ENCODE measurements at places on chromosomes 4 and X. TPM values are rescaled to one million over a fixed set of nuclear protein-coding genes. Genes with fewer than 3 reads are reported as not detected.

- no peak for DNase-seq
Measured at GRCh38 chrX:2921193-2921592, 7.9 kb downstream of the ARSD start.

GRCh38 chrX:26889574-26889973 lies 573.6 kb downstream of the PPP4R3C start:
- DNase-seq, result no peak

USP17L10 gene
- polyA plus RNA-seq, result not detected

AKAP4 gene
- not detected for polyA plus RNA-seq

IQSEC2 gene
- polyA plus RNA-seq, result 17.8 TPM

DNA sequence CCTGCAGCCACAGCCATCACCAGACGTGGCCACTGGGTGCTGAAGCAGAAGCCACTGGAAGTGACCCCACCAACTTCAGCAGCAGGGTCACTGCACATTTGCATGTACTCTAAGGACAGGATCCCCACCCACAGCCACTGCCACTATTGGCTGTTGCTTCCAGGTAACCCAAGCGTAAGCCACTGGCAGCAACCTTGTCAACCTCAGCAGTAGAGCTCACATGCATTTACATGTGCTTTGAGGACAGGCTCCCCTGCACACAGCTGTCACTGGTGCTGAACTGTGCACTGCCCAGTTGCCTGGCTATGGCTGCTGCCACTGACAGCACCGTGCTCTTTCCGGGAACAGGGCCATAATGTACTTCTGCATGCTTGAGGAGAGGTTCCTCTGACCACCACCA lies 332.4 kb upstream of the DMD start:
- DNase-seq, result no peak

STK32B gene
- 18.0 TPM for polyA plus RNA-seq

- no peak for DNase-seq
Measured at GRCh38 chrX:18255059-18255458, 34.4 kb upstream of the BEND2 start.

- peak; percentile 45 for DNase-seq
Measured at GRCh38 chrX:17459008-17459611, 84.1 kb downstream of the NHS start.

DNA sequence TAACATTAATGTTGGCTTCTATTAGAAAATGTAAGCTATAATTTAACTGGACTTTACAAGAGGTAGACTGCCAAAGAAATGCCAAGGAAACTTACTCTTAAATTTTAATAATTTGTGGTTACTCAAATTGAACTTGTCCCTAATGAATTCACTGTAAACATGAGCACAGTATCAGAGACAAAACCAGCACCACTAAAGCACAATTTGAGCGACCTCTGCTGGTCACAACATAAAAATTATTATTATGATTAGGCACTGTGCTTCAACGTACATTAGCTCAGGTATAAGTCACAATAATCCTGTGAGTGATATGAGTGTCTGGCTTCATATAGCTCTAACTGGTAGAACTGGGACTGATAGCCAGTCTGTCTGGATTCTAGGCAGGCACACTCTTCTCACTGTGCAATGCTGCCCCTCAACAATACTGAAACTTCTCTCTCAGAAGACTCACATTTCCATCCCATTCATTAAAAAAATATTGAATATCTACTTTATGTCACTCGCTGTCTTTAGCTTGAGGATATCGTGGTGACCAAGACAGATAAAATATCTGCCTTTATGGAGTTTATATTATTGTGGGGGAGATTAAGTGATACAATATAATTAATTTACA lies 8.0 kb downstream of the NUDT6 start:
- peak; percentile 15 for DNase-seq

DNA sequence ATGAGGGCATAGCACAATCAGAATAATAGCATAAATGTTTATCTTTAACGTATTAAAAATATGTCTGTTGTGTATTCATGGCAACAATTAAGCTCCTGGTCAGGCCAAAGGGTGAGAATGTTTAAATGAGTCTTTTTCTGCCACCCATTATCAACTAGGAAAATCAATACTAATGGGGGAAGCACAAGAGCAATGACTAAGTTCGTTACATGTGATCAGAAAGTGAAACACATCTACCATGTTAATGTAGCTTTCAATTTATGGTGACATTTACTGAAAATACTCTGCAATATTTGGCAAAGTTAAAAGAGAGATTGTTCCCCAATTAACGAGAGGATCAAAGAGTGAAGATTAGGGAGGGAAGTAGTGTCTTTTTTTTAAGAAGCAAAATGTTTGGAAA lies 143.7 kb downstream of the NAA11 start:
- no peak for DNase-seq

- DNase-seq, result no peak
Measured at GRCh38 chr4:36360755-36361154, 79.3 kb downstream of the DTHD1 start.

GRCh38 chr4:113444386-113444785 lies 317.2 kb downstream of the CAMK2D start:
- DNase-seq, result no peak

DNA sequence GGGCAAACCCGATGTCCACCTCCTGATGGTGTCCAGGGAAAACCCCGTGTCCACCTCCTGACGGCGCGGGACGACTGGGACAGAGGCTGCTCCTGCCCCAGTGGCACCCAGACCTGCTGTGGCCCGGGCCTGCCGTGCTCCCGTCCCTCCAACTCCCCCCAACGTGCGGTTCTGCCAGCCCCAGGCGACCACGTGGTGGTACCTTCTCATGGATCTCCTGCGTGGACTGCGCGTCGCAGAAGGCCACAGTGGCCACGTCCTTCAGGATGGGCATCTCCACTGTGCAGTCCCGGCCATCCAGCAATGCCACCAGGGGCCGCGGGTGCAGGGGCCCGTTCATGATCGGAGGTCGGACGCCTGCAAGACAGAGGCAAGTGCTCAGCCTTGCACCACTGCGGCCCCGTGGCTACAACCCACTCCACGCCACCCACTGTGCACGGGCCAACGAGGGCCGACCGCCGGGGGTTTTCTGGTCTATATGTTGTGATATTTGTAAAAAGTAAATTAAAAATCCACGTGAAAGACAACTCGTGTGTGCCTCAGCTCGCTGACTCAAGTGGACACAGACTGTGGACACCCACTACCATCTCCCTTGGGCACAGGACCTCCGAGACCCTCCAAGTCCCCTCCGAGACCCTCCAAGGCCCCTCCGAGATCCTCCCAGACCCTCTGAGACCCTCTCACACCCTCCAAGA lies 10.8 kb downstream of the CTBP1 start:
- DNase-seq, result no peak

- DNase-seq, result no peak
Measured at GRCh38 chr4:179007755-179008154, 1565.5 kb upstream of the AGA start.

- DNase-seq, result no peak
Measured at GRCh38 chrX:103066606-103067005, 2.6 kb upstream of the BEX1 start.

GPC4 gene
- polyA plus RNA-seq, result 3.7 TPM

PYURF gene
- polyA plus RNA-seq, result 40.8 TPM

DNA sequence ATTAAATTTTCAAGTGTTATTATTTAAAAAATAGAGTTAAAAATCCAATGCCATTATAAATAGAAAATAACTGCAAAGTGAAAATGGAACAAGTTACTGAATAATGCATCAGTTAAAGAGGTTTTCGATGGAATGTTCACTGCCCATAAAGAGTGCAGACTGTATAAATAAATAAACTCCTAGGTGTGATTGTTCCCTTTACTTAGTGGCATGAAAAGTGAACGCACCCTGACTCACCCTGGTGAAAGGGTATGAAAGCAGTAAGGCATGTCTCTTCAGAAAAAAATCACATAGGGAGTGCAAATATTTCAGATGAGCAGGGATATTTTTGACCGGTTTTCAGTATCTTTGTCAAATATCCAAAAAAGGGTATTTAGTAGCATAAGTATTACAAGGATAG lies 387.8 kb downstream of the DCAF12L2 start:
- DNase-seq, result no peak

SLITRK4 gene
- 1.7 TPM for polyA plus RNA-seq

DNA sequence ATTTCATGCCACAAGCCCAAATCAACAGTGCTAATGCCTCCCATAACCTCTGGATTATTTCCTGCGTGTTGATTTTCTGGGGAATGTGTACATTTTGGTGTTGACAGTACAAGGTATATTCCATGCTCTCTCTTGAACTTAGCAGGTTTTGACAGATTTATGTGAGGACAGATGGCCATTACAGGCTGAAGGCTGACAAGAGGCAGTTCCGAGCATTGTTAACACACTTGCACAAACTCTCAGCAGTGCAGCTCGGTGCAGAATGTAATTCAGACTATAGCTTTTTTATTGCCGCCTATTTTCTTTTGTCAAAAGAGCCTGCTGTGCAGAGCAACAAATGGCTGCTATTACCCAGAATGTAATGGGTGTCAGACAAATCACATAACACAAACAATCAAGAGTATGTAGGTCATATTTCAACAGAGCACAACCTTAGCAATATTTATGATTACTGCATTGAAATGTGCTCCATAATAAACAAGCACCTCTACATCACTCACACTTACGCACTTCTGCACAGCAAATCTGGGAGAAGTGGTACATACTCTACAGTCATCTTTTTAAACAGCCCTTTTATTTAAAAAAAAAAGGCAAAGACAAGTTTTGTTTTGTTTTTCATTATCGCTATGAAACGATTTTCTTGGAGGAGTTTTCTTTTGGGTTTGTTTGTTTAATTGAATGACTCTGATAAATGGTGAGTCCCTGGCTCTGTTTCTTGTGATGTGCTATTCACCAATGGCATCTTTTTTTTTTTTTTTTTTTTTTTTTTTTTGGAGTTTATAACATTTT lies 71.6 kb downstream of the PPARGC1A start:
- peak; percentile 69 for DNase-seq

CSAG2 gene
- polyA plus RNA-seq, result 3.8 TPM

- peak; percentile 83 for DNase-seq
Measured at GRCh38 chrX:150365051-150365989, 2.2 kb downstream of the MAMLD1 start.

DNA sequence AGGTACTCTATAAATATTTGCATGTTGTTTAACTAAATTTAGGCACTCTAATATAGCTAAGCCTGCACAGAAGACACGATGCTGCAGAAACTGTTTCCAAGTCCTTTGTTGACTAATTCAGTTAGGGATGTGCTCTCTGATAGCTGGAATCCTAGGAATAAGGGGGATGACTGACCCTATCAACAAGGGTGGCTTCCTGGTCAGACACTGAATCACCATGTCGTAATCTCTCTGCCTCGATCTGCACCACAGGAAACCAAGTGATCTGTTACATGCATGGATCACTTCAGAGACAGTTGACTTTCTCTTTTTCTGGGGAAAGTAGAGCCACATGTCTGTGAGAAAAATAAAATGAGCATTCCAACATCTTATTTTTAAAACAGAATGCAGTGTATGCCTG lies 169.1 kb downstream of the GUCY2F start:
- no peak for DNase-seq

GRCh38 chr4:142615324-142615665 lies 230.8 kb downstream of the INPP4B start:
- no peak for DNase-seq

- DNase-seq, result no peak
Measured at GRCh38 chr4:141389649-141390048, 169.0 kb downstream of the ZNF330 start.

DNA sequence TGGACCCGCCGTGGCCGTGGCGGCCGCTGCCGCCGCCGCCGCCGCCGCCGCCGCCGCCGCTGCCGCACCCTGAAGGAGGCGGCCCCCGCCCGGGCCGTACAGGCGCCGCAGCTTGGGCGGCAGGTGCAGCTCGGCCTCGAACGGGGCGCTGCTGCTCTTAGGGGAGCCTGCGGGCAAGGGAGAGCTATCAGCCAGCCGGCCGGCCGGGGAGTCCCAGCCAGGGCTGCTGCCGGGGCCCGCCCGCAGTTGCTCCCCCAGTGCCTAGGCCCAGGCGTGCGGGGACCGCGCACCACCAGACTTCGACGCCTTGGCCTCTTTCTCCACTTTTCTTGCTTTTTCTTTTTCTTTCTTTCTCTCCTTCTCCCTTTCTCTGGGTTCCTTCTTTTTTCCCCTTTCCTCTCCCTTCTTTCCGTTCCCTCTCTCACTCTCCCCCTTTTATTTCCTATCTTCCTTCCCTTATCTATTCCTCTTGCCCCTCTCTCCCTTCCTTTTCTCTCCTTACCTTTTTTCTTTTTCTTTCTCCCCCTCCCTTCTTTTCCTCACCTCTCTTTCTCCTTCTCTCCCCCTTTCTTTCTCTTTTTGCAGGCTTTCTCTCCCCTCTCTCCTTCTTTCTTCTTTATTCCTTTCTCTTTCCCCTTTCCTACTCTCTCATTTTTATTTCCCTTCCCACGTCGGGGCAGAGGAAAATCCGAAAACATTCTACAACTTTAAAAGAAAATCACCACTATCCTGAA lies 2.0 kb downstream of the ARX start:
- DNase-seq, result no peak

DNA sequence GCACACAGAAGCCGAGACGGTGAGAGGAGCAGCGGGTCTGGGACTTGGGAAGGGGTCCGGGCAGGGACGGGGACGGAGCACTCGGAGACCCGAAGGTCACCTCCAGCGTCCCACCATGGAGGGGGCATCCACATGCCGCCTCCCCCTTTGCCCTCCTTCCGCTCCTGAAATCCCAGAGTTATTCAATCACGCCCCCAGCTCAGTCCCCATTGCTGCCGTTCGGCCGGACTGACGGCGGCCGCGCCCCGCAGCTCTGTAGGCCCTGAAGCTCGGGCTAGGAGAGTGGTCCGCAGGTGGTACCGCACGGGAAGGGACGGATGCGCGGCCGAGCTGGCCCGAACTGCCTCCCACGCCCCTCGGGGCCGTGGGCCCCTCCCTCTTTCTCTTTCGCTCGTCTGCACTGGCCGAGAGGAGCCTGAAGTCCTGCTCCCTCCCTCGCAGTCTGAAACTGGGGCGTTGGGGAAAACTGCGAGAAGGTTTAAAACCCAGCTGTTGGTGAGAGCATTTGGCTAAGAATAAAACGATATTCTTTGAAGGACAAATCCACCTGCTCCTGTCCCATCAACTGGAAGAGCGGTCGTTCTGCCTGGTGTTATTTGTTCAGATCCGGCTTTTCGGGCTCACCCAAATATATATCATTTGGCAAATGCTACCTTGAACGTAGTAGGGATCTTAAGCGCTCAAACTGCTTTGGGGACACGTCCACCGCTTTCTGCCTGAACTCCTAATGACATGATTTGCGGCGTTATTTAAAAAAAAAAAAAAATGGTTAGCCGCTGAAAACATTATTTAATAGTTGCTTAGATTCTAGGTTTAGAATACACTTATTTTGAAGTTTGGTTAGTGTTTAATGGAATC lies 719 bp downstream of the USO1 start:
- peak; percentile 73 for DNase-seq

NDNF gene
- polyA plus RNA-seq, result 0.42 TPM

GRCh38 chrX:44872821-44873414 lies at the start of gene KDM6A:
KDM6A (plus strand) TSS chrX:44873188; CDS start chrX:44873552, 364 bp downstream.
- DNase-seq, result peak; percentile 98

DNA sequence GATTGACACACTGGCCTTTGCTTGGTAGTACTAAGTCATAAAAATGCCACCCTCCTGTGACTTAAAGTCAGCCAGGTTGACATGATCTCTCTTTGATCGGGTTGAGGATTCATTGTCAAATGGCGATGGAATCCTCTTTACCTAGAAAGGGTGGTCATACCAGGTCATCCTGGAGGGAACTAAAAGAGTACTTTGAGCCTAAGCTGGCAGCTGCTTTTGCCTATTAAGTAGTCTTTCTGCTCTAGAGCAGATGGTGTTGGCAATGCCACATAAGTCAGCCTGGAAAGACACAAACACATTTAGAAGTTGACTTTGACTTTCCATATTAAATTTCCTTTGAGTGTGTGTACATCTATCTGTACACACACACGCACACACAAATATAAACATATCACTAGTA lies 39.2 kb upstream of the C4orf54 start:
- no peak for DNase-seq

Data from brain (organoid and tissue), 16 donors.